ENCODE measurements at places on chromosomes 3 and 15.

GRCh38 chr3:23889950-23890349, 26.8 kb downstream of the NKIRAS1 start:
- no peak for DNase-seq

DNA sequence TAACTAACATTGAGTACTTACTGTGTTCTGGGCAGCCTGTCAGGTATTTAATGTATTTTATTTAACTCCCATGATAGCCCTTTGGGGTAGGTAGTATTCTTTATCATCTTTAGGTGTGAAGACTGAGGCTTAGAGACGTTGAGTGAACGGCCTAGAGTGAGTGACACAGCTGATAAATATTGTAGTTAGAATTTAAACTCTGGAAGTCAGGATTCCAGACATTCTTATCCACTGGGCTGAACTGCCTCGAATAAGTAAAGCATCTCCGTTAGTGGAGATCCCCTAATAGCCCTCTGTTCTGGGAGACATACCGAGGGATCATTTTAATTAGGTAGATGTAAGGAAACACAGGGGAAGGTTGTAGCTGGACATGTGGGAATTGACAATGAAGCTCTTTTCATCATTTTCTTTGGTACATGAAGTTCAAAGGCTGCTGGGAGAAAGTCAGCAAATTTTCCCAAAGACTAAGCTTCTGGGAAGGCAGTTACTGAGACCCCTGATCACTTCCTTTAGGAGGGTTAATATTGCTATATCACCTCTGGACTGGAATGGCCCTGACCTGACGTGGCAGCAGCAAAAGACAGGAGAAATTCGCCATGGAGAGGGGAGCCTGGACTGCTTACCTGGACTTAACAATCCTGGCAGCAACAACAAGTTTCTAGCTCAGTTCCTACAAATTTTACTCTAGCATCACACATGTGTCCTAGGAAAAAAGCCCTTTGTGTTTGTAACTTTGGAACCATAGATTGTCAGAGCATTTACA, 11.7 kb upstream of the PDCD6IP start:
- no peak for DNase-seq

DNA sequence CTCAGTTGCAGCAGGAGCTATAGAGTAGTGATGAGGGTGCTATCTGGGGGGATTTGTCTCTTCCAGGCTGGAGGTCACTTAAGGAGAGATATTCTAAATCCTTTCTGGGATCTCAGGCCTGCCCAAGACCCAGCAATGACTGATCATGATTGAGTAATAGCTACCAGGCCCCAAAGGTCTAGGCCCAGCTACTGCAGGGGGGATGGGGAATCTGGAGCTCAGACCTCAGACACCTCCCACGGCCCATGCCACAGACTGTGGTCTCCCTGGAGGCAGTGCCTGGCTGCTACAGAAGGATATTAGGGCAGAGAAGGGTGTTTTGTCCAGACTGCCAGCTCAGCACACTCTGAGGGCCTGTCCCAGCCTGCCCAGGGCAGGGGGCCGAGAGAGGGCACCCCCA, 6.9 kb downstream of the SLC38A3 start:
- no peak for DNase-seq

DNA sequence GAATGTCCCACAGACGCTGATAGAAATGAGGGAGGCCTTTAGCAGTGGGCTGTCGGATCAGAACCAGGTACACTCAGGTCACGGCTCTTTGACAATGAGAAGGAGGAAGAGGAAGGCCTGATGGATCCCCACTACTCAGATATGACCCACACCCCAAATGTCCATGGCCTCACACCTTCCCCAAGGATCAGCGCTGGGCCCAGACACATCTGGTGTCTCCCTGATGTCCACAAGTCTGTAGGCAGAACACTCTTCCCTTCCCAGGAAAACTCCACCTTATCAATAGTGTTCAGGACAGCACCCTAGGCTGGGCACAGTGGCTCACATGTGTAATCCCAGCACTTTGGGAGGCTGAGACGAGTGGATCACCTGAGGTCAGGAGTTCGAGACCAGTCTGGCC, 33.3 kb upstream of the SFMBT1 start:
- DNase-seq = no peak

DNA sequence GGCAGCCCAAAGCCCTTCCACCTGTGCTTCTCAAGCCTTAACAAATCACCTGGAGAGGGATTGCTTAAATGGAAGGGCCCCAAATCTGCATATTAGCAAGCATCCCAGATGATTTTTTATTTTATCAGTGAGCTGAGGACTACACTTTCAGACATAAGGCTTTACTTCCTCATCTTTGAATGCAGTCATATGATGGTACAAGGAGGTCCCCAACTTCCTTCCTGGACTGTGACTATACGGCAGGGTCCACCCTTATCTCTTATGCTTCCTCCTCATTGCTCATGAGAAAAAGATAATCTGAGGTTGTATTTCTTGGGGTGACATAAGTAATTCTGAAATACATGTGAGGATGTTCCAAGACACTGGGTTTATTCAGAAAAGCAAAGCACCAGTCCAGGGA, 13.7 kb upstream of the HEG1 start:
- no peak for DNase-seq

GRCh38 chr3:150069633-150070032, 98.9 kb upstream of the PFN2 start:
- DNase-seq = no peak
